ENCODE measurements at places on chromosomes 5 and 9. TPM values are rescaled to one million over a fixed set of nuclear protein-coding genes. Genes with fewer than 3 reads are reported as not detected.
A peak's percentile ranks its signal among the peaks of the same experiment; 100 is the strongest.

Gene TMEM215
- total RNA-seq = 0.12 TPM

- H3K27me3 ChIP-seq = no peaks in the 10 kb centered on the region
- DNase-seq = no peak
- peaks cover 18% of the 10 kb centered on the region for H3K4me1 ChIP-seq
- H3K4me3 ChIP-seq = no peak overlapping the region
- peaks cover 18% of the 10 kb centered on the region for H3K36me3 ChIP-seq
- H3K27ac ChIP-seq = peak overlapping the region; percentile 55
These were observed 21.6 kb downstream of the SLC46A2 start for GRCh38 chr9:112869041-112869529.

DNA sequence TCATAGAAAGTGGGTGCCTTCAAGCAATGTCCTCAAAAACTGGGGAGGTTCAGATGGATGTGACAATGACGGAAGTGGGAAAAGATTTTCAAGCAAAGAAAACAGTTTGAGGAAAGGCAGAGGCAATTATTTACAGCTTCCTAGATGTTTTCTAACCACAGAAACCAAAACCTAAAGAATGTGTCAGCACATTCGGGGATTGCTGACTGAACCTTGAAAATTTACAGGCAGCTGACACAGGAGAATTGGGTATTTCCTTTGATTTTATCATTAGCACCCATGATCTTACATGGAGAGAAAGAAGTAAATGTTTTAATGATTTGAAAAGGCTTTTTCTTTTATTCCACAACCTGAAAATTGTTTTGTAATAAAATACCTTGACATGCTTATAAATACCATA, 369.0 kb downstream of the ACTL7B start:
- H3K36me3 ChIP-seq = no peaks in the 10 kb centered on the region
- DNase-seq = no peak
- no peaks in the 10 kb centered on the region for H3K4me1 ChIP-seq
- H3K27ac ChIP-seq = no peak overlapping the region

GRCh38 chr9:129176701-129177442, 1.2 kb downstream of the IER5L start:
- H3K36me3 ChIP-seq = no peaks in the 10 kb centered on the region
- H3K4me3 ChIP-seq = peak overlapping the region; percentile 86
- peak overlapping the region; percentile 89 for H3K27ac ChIP-seq
- DNase-seq = peak; percentile 66
- no peaks in the 10 kb centered on the region for H3K27me3 ChIP-seq

All from psoas muscle (tissue), 8 donors.